ENCODE measurements at places on chromosomes 4 and X.

GRCh38 chr4:24914460-24914859 lies 1.6 kb upstream of the CCDC149 start:
- DNase-seq, result no peak

GRCh38 chr4:86452422-86452891 lies 92.6 kb upstream of the MAPK10 start:
- no peak for DNase-seq

DNA sequence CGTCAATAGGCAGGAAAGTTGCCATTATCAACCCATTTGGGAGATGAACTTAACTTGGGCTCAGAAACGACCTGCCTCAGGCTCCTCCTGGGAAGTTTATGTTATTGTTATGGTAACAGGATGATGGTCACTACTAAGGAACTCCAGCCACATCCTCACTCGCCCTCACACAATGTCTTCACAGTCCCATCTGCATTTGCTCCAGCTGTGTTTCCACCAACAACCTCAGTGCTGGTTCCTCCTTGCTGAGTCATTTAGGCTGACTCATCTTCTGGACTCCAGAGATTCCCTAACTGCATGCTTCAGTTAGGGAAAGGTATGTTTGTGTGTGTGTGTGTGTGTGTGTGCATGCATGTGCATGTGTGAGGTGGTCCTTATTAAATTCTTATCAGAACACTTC lies 293.4 kb upstream of the BOD1L1 start:
- peak; percentile 100 for DNase-seq

GRCh38 chr4:183469285-183469684 lies 24.8 kb downstream of the CDKN2AIP start:
- DNase-seq, result no peak

- DNase-seq, result no peak
Measured at GRCh38 chr4:2071252-2071911, 12.3 kb downstream of the NAT8L start.

GRCh38 chr4:53688186-53688790 lies 97.0 kb upstream of the LNX1 start:
- peak; percentile 98 for DNase-seq

DNA sequence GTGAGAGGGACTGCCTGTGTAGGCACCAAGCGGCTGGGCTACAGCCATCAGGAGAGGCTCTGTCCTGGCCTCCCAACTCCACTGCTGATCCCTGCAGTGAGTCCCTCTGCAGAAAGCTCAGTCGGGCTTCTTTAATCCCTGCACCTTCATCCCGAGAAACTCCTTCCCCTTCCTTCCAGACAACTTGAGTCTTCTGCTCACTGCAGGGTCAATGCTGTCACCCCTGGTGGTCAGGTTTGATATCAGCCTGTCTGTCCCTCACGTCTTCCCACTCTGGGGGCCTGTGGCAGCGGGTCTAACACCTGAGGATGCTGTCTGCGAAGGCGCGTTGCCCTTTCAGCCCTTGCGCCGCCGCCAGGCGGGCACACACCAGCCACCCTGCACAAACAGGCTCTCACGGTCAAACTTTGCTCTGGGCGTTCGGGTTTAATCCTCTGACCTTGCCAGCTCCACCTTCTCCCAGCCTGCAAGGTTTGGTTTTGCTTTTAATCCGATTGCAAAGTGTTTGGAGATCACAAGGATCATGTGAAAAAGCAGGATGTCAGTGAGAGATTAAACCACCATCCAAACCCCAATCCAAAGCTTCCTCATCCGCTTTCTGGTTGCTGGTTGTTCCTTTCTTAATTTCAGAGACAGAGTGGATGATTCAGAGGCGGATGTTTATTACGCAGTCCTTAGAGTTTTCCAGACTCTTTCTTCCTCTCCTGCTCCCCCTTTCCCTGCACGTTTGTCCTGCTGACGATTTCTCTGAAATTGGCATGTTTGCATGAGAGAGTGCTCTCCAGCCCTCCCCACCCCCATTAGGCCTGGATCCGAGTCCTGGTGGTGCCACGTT lies 74.8 kb upstream of the SLC34A2 start:
- DNase-seq, result no peak

- DNase-seq, result no peak
Measured at GRCh38 chr4:169253113-169253671, 17.6 kb downstream of the SH3RF1 start.

DNA sequence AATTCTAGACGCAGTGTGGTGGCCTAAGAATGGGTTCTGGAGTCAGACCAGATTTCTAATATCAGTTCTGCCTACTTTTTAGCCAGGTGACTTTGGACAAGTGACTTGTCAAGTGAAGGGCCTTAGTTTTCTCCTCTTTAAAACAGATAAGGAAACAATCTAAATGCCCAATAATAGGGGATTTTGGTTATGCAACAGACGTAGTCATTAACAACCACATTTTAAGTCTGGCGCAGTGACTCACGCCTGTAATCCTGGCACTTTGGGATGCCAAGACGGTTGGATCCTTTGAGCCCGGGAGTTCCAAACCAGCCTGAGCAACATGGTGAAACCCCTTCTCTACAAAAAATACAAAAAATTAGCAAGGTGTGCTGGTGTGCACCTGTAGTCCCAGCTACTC lies 2.1 kb upstream of the ZMYM3 start:
- DNase-seq, result no peak

GRCh38 chr4:177778623-177779022 lies 336.4 kb upstream of the AGA start:
- DNase-seq, result no peak

DNA sequence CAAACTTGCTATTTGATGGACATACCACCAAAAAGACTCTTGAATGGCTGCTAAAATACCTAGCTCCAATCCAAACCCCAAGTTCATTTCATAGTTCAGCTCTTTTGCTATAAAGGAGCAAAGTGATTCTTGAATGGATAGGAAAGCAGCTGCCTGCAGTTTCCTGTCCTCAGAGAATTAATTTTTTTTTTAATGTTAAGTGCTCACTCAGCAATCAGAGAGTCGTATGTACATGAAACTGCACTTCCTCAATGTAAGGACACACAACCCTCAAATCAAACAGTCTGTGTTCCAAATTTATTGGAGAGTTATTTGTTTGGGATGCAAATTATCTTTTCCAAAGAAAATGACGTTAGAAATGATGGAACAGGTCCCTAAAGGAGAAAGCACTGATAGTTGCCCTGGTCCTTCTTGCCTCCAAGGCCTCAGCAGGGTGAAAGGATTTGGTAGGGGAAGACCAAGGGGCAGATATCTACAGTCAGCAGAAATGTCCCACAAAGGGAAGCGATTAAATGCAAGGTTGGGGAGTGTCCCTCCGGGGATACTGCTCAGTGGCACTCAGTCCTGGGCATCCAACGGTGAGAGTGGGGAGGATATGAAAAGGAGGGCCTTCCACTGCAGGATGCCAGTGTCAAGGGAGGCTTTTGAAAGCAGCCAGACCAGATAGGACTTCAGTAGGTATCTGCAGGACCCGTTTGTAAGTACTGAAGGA lies 67.2 kb upstream of the RASGEF1B start:
- no peak for DNase-seq

Measured in AG04450 (cell line).